ENCODE measurements at places on chromosomes 3 and 15.

DNA sequence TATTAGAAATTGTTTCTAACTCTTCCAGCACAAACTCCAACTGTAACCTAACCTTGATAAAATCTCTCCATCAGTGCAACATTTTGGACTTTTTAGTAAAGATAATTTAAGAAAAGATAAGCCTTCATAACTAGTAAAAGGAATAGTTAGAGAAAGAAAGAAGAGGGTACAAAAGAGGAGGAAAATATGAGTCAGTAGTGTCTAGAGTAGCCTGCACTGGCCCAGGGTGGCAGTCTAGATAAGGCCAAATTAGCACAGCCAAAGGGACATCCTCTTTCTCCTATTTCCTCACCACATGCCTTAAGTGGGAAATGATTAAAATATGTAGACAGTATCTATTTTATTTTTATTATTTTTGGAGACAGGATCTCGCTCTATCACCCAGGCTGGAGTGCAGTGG is 3.7 kb downstream of the PROS1 start:
- DNase-seq = no peak

DNA sequence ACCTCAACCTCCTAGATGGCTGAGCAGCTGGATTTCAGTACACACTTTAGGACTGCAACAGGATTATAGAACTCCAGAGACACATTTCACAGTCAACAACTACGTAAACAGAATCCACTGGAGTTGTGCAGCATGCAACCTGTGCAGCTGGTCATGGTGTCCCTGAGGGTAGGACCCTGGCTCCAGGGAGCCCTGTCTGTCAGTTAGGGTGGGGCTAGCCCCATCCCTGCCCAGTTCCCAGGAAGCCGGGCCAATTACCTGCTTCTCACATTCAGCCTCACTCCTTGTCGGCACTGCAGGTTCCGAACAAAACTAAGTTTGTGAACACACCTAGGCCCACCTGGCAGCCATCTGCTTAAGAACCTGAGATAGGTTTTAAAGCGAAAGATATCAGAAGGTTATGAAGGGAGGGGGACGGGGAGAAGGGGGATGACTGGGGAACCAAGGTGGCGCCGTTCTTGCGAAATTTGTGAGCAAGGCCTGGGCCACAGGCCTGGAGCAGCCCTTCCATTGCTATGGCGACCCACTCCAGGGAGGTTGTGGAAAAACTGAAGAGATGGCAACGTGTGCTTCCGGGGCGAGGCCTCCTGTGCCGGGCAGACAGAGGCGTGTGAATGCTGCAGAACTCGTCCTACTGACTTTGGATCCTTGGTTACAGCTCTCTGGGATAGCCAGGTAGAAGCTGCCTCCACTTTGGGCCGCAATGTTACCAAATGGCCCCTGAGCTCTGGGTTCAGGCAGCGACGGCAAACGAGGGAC is 25.3 kb downstream of the ACSBG1 start:
- peak; percentile 81 for DNase-seq

- DNase-seq = no peak
Measured at GRCh38 chr3:189621948-189622603, 9.1 kb upstream of the TP63 start.

- DNase-seq = peak; percentile 20
Measured at GRCh38 chr3:171850320-171850959, 7.3 kb downstream of the TMEM212 start.

All from PC-9 (cell line).